ENCODE measurements at places on chromosomes 3 and 15. TPM values are rescaled to one million over a fixed set of nuclear protein-coding genes. Genes with fewer than 3 reads are reported as not detected.

DNA sequence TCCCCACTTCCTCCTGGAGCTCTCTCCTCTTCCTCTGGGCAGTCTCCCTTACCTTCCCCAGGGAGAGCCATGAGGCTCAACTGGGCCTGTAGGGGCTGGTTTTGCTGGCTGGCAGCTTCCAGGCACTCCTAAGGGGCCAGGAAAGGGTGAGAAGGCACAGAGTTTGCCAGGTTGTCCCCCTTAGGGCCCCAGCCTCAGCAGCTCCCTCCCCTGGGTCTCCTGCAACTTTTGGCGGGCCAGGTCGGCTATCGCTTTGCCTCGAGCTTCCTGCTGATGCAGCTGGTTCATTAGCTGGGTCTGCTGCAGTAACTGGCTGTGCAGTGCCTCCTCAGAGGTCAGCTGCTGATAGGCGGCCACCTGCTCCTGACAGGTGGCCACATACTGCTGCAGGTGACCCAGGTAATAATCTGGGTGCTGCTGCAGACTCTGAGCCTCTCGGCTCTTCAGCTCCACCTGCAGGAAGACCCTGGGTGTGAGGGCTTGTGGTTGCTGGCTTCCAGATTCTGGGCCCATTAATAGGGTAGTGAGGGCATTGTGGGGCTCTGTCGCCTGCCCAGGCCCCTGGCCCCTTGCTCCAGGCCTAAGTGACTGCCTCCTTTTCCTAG lies 29.7 kb upstream of the OR4F6 start:
- no peak for DNase-seq

GRCh38 chr3:112115806-112116383 lies 17.2 kb downstream of the GCSAM start:
- DNase-seq = no peak

- DNase-seq = no peak
These were observed 16.7 kb downstream of the DNAJB11 start for GRCh38 chr3:186587183-186587582.

GRCh38 chr15:80615783-80616391 lies 79.2 kb upstream of the ABHD17C start:
- DNase-seq = peak; percentile 93

- DNase-seq = no peak
These were observed 311.7 kb upstream of the DPH6 start for GRCh38 chr15:35857567-35858226.

H1-8 gene
- not detected for total RNA-seq

SHC4 gene
- 3.5 TPM for total RNA-seq

LRRK1 gene
- total RNA-seq = 11.6 TPM

PARP14 gene
- 91.1 TPM for total RNA-seq
